Activated T-cell treated with anti-CD3 and anti-CD28 coated beads for 24 hours (primary cell): ENCODE measurements at places on chromosomes 5 and 9.

GRCh38 chr5:12870872-12871539 lies 966.8 kb upstream of the CTNND2 start:
- DNase-seq = no peak

DNA sequence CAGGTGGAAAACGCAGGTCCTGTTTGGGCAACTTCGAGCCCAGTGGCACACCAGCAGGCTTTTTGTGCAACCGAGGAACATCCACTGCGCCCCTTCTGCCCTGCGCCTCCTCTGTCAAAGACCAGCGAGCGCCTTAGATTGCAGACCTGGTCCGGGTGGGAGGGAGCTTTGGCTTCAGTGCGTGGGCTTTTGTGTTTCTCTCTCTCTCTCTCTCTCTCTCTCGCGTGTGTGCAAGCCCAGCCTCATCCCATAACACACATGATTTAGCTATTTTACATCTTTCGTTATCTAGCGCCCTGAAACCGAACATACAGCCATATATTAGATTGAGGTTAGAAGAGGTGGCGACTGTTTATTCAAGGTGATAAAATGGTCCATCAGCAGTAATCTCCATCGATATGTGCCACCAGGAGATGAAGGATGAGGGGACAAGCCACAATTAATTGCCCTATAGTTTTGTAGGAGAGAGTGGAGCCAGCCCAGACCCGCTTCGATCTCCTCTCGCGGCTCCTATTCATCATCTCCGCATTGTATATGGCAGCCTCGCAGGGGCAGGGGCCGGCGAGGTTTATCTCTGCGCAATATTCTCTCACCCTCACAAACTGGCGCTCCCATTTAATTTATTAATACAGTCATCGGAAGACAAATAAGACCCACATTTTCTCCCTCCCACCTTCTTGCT lies 5.3 kb downstream of the PRDM6 start:
- no peak for DNase-seq

- no peak for DNase-seq
Measured at GRCh38 chr5:54663866-54664265, 146.3 kb downstream of the SNX18 start.

- DNase-seq = no peak
Measured at GRCh38 chr9:8096091-8096490, 296.5 kb upstream of the DMAC1 start.

DNA sequence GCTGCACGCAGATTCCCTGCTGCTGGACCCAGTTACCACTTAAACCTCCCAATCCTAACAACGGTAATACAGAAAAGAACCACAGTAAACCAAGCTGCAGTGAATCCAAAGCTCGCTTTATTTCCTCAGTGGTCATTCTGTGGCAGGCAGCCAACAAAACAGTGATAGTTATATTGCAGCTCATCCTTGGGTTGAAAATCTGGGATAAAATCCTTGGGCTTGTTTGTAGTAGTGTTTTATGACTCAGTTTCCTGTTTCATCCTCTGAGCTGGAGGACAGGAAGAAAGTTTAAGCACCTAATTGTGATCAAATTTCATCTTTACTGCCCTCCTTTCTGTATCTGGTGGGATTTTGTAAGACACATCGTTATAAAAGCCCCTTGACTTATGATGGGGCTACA lies 31.4 kb downstream of the HMGCR start:
- no peak for DNase-seq
